ENCODE measurements at places on chromosomes 7 and 10.

DNA sequence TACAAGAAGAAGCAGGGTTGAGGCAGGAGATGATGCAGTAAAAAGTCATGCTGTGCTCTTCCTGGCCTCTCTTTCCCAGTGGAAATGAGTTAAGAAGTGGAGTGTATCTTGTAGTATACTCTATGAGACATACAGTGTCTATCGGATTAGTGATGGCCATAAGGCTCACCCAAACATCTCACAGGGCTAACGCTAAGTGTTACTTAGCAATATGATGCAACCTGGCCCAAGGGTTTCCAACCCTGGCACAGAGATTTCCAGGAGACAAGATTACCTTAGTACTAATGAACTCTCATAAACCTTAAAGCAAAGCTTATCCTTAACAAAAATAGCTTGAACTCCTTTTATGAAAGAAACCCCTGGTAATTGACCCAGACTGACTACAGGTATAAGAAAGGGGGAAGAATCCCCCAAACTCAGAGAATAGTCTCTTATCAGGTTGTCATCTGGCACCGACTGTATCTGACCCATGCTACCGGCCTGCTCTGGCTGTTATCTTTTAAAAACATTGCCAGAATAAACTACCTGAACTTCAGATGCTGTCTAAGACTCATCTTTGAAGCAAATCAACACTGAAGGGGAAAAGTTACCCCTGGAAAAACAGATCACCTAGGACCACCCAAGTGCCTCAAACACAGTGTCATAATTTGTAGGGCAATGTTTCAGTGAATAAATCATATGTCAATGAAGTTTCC is 1002.0 kb downstream of the REEP3 start:
- DNase-seq = no peak

- no peak for DNase-seq
These were observed 109.3 kb downstream of the GRK5 start for GRCh38 chr10:119316729-119317097.

DNA sequence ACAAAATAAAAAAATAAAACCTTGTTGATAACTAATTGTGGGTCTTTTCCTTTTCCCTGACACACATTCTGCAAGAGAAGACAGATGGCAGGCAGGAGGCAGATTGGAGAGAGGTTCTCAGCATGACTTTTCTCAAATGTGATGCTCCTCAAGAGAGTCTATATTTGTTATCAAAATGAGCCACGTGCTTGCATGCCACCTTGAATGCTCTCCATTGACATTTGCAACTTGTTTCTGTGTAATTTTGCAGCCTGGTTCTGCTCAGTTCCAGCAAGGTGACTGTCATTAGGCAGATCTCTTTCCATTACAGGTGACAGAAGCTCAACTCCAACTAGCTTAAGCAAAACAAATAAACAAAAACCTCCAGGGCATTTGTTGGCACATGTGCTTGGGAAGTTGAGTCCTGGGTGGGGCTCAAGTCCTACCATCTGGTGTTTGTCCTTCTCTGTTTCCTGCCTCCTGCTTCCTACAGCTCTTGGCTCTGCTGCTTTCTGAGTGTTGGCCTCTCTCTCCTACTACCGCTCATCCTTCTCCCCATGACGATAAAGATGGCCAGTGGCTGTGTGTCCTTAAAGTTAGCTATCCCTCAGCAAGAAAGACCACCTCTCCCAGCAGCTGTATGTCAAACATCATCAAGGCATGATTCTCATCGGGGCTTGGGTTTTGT is 56.7 kb downstream of the GRK5 start:
- no peak for DNase-seq

GRCh38 chr10:82210331-82210730 is 335.3 kb downstream of the NRG3 start:
- DNase-seq = no peak

DNA sequence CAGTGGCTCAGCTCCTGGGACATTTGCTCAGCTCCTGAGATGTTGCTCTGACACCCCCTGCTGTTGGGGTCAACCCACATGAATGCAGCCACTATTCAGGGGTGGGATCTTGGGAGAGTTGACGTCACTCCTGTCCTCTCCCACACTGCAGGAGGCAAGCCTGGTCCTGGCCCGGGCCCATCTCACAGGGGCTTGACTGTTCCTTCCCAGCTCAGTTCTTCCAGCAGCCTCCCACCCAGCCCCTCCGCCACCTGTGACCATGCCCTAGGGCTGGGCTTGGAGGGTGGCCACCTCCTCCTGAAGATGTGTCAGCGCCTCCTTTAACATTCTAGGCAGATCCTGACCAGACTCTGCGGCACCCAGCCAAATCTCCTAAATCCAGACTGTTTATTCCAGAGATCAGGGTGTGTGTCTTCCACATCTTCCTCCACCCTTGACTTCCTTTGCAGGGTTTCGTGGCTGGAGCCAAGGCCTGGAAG is 19.1 kb upstream of the OPALIN start:
- DNase-seq = no peak

- no peak for DNase-seq
These were observed 421.1 kb upstream of the SEMA3C start for GRCh38 chr7:81339946-81340345.

DNA sequence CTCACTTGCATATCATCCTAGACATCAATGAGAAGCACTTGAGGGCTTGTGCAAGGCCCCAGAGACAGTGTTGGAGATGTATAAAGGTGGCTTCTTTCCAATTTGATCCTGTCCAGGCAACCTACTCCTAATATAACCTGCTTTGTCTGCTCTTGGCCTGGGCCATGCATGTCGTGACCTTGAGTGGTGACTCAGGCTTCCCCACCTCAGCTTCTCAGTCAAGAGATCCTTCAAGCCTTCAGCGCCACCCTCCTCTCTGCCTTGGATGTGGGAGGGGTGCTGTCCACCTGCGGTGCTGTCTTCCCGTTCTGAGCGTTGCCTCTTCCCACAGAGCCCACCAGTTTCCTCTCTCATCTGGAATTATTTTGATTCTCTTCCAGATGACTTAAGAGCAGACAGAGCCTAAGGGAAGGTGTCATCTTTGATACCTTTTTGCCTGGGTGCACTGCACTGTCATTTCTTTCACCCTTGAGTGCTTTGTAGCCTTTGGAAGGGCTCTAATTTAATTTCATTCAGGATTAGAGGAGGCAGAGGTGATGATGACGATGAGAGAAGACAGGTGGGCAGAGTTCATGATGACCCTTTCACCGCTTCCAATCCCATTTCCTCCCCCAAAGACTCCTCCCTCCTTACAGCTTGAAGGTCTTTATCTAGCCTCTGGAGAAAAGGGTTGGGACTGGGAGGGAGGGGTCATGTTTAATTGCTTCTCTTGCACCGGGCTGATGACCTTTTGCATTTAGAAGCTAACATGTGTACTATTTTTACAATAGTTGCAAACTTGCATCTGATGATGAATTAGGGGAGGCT is 6.9 kb downstream of the LSMEM1 start:
- DNase-seq = no peak

DNA sequence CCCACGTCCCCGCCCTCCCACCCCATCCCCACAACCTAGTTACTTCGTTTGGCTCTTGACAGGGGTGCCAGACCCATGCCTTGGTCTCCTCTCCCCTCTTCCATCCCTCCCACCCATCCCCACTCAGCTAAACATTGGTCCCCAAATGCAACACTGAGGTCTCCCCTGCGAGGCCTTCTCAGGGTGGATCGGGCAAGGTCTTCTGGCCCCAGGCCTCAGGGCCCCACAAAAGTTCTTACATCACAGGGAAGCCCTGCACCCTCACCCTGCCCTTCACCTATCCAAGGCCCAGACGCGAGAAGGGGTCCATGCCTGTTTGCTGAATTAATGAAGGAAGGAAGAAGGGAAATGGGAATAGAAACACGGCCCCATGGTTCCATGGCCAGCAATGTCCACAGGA is 32.0 kb downstream of the TNS3 start:
- no peak for DNase-seq

GRCh38 chr10:74227697-74228424 is 76.8 kb downstream of the ADK start:
- DNase-seq = peak; percentile 9

DNA sequence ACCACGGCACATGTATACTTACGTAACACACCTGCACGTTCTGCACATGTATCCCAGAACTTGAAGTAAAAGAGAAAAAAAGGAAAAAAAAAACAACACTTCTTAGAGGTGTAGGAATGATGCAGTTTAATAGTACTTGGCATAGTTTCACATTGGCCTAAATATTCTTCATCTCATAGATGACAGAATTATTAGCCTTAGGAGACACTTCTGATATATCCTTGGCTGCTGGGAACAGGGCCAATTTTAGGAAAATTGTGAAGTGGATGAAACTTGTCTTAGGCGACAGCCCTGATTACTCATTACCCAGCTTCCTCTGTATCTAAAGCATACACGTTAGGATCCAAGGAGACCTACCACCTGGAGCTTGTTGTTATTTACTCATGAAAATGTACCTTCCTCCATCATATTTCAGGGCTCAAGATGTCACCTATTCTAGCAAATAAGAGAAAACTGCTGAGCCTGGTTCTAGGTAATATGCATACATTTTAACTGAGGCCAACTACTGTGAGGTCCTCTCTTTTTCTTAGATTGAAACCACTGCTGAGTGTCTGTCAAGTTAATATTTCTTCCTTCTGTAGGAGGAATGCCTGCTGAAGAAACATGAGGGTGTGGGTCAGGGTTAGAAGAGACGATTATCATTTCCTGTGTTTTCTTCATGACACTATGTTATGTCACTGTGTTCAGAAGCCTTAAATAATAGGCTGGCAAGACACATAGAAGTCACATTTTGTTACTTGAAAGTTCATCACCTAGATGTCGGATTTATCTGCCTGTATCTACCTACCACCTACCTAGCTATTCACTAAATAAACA is 44.3 kb downstream of the CPED1 start:
- no peak for DNase-seq

- DNase-seq = no peak
These were observed 11.5 kb upstream of the SNX13 start for GRCh38 chr7:17951742-17952254.

DNA sequence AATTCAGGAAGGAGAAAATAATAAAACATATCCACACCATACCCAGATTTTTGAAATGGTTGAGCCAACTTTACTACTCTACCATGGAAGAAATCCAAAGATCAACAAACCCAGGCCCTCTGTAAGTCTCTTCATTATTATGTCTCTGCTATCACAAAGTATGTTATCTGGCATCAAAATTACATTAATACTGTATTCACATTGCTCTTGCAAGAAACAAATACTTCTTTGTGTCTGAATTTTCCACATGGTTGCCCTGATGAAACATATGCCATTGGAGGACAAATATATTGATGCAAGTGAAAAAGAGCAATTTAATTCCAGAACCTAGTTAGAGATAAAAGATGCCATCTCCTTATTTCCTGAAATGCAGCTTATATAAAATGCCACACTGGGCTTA is 204.0 kb downstream of the FZD1 start:
- DNase-seq = no peak

DNA sequence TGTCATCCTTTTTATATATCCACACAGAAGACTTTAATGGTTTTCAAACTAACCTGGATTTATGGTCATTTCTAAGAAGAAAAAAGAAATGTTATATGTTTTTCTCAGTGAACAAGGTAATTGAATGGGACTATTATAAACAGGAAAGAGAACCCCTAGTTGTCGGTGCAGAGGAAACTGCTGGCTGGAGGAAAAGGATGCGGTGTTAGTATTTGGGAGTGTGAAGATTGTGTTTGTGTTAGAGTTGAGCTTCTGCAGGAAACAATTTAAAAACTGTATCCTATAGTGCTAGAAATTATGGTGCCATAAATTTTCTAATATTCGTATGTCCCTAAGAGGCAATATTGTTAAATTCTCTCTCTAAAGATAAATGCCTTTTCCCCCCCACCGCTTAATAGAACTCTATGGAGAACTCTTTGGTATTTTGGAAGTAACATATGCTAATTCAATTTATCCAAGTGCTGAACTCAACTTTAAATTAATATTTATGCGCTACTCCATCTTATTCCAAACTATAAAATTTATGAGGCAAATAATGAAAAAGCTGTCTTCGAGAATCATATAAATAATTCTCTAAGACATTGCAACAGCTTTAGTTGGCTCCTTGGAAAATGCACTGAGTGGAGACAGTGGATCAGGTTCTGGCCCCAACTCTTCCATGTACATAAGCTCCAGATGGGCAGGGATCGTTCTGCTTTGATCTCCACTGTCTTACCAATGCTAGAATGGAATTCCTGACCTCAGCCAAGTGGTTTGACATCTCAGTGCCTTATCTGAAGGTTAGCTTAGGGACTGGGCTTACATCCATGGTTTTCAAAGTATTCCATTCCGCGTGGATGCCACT is 5.6 kb downstream of the BZW2 start:
- DNase-seq = no peak

DNA sequence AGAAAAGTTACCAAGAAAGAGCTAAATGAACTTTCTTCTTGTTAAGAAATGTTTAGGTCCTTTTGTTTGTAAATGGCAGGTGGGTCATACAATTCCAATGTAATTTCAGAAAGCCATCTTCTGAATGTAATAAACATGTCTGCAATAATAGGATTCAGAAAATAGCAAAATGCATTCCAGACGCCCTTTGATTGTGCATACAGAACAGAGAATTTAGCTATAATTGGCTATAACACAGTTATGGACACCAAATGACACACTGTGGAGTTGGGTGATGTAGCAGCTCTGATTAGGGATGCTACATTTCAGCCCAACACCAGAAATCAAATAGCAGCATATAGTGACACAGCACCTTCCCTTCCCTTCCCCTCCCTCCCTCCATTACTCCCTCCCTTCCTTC is 240.8 kb downstream of the SNX10 start:
- DNase-seq = no peak

GRCh38 chr7:76252021-76252420 is 50.3 kb downstream of the SRRM3 start:
- no peak for DNase-seq

DNA sequence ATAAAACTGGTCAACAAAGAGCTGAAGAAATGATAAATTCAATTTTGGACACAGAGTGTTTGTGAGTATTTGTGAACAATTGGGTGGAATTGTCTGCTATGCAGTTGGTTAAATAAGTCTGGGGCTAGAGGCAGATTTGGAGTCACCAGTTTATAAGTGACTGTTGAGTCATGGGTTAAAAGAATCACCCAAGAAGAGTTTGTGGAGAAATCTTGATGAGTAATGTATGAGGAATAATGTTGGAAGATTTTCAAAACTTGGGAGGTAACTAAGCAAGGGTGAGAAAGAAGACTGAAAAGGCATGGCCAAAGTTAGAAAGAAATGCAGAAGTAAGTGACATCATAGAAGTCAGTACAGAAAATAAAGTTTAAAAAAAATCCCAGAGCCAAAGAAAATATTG is 750.7 kb downstream of the MAGI2 start:
- DNase-seq = no peak

- peak; percentile 46 for DNase-seq
These were observed 644 bp downstream of the SORBS1 start for GRCh38 chr10:95560278-95561176.

- DNase-seq = no peak
These were observed 260.1 kb downstream of the SLC25A13 start for GRCh38 chr7:96061844-96062243.

GRCh38 chr10:50605951-50606270 is 17.8 kb downstream of the SGMS1 start:
- DNase-seq = no peak

- DNase-seq = peak; percentile 10
These were observed 58.8 kb upstream of the AKR1E2 start for GRCh38 chr10:4767033-4767814.

- DNase-seq = no peak
These were observed 54.7 kb upstream of the GTF2IRD1 start for GRCh38 chr7:74399006-74399405.

All from central memory CD4-positive, alpha-beta T cell (primary cell).